Activated T-cell treated with anti-CD3 and anti-CD28 coated beads for 24 hours (primary cell): ENCODE measurements at places on chromosomes 13 and 19.

GRCh38 chr13:43895940-43896339, 16.2 kb downstream of the LACC1 start:
- no peak for DNase-seq

DNA sequence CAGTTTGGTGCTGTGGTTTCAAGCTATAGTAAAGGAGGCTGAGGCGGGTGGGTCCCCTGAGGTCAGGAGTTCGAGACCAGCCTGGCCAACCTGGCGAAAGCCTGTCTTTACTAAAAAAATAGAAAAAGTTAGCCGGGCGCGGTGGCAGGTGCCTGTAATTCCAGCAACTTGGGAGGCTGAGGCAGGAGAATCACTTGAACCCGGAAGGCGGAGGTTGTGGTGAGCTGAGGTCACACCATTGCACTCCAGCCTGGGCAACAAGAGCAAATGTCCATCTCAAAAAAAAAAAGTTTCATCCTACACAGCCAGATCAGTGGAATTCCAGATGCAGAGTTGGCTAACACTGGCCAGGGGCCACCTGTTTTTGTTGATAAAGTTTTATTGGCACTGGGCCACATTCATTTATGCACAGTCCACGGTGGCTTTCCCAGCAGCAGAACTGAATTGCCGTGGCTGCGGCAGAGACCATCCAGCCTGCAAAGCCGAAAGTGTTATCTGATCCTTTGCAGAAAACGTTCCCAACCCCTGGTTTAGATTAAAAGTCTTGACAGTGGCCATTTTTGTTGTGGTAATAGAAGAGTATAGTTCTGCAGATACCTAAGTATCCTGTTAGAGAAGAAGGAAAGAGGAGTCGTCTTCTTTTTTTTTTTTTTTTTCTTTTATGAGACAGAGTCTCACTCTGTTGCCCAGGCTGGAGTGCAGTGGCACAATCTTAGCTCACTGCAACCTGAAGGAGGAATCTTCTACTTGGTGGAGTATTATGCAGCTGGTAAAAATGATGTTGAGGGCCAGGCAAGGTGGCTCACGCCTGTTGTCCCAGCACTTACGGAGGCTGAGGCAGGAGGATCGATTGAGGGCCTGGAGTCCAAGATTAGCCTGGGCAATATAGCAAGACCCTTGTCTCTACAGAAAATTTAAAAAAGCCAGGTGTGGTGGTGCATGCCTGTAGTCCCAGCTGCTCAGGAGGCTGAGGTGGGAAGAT, 8.7 kb downstream of the NCLN start:
- no peak for DNase-seq

DNA sequence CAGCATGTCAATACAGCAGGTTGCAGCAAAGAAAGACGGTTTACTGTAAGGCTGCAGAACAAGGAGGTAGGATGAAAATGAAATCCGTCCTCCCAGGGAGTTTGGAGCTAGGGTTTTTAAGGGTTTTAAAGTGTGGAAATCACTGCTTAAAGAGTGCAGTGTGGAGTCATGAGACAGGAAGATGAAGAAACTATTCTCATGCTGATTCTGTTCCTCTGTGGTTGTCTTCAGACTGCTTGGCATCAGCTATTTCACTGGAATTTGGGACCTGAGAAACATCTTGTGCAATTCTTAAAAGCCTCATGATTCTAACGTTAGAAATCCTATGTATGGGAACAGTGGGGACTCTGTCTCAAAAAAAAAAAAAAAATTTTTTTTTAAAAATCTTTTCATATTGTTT, 11.4 kb downstream of the ZNF331 start:
- no peak for DNase-seq

DNA sequence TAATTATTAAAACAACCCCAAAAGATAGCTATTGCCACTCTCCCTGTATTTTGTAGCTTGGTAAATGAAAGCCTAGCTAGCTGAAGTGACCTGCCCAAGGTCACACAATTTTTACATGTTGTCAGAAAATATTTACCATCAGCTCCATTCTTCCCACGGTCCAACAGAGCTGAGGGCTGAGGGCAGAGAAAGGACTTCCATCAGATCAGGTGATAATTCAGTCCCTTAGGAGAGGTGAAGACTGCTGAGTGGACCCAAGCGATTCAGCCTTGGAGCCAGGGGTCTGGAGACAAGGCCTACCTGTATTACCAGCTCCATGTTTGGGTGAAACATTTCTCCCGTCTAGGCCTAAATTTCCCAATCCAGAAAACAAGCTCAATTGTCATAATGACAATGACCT, 149.5 kb upstream of the TSHZ3 start:
- DNase-seq = no peak

DNA sequence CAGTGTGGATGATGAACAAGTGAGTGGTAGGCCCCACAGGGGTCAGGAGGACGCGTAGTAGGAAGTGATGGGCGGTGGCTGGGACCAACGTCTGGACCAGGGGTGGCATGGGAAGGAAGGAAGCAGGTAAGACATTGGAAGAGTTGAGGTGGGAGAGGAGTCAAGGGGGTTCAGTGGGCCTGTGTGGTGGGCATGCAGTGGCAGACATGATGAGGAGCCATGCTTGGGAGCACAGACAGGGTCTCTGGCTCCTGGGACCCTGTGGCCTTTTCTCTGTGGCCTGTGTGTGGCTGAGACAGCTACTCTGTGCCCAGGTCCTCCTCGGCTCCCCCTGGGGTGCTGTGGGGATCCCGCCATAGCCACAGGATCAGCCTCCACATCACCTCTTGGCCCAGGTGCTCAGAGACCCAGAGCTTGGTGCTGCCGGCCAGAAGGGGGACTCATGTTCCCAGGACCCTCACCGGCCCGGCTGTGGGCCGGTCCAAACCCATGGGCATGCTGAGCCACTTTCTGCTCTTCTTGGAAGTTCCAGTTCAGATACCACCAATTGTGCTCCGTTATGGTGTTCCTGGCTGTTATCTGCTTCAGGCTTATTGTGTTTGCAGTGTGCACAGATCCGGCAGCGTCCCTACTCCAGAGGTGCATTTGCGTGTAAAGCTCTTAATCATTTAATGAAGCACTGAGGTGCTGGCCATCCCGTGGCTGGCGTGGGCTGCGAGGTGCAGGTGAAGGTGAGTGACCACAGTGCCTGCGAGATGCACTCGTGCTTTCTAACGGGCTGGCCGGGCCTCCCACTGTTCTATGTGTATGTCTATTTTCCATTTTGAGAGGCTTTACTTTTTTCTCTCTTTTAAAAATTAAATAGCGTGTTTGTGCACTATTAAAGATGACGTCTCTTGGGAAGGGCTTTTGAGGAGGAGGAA, 147.9 kb downstream of the TEX29 start:
- DNase-seq = no peak
